ENCODE measurements at places on chromosomes 6 and 20. TPM values are rescaled to one million over a fixed set of nuclear protein-coding genes. Genes with fewer than 3 reads are reported as not detected.

GRCh38 chr6:85344996-85345395 is 104.9 kb upstream of the NT5E start:
- no peak for DNase-seq

The SEC23B gene
- 97.1 TPM for total RNA-seq

The NRN1 gene
- 1.00 TPM for total RNA-seq

DNA sequence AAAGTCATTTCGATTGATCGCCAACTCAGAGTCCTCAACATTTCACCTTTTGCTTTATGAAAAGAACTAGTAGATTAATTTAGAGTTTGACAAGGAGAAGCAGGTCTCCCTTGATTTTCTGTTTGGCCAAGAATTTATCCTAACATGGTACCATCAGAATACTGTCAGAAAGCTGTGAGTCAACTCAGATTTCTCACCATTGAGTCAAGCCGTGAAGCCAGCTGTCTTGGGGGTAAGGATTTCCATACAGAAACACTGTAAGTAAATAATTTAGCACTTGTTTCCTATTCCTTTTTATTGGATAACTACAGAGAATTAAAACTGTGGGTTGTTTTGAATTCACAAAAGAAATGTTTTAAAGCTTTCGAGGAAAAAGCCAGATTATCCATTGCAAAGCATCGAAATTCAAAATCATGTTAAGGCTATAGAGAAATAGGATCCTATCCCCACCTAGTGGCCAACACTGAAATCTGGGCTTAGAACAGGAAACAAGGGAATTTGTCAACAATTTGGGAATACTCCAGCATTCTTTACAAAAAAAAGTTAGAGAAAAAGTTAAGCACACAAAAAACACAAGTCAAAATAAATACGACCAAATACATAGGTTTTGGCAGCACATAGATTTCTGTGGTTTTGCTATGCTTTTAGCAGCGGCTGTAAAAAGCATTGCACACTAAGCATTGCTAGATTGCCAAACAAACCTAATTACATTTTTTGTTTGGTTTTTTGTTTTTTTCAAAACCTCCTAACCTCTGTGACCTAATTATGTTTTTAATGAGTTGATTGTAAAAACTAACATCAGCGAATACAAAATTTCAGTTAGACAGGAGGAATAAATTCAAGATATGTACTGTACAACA is 44.2 kb downstream of the COL11A2 start:
- no peak for DNase-seq

The DEFB129 gene
- total RNA-seq = not detected

The COQ3 gene
- total RNA-seq = 16.4 TPM

DNA sequence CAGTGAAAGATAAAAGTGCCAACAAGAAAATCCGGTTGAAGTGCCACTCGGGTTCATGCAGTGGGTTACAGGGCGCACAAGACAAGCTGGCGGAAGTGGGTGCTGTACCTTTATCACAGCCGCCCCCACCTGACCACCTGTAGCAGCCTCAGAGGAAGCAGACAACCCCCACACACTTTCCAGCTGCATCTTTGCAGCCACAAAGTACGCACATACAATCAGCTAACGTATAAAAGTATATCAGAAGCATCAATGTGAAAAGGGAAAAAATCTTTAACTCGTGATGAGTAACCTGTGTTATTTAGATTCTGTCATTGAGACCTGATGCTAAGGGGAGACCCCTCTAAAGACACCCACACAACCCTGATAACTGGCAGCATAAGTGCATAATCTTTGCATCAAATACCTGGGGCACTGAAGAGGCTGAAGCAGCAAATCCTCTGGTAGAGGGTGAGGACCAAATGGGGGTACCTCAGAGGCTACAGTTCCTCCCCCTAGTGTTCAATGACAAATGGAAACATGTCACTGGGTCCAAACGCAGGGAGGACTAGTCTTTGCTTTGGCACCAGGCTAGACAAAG is 22.1 kb downstream of the BACH2 start:
- peak; percentile 96 for DNase-seq

- no peak for DNase-seq
These were observed 439.6 kb downstream of the EPM2A start for GRCh38 chr6:145295746-145296145.

DNA sequence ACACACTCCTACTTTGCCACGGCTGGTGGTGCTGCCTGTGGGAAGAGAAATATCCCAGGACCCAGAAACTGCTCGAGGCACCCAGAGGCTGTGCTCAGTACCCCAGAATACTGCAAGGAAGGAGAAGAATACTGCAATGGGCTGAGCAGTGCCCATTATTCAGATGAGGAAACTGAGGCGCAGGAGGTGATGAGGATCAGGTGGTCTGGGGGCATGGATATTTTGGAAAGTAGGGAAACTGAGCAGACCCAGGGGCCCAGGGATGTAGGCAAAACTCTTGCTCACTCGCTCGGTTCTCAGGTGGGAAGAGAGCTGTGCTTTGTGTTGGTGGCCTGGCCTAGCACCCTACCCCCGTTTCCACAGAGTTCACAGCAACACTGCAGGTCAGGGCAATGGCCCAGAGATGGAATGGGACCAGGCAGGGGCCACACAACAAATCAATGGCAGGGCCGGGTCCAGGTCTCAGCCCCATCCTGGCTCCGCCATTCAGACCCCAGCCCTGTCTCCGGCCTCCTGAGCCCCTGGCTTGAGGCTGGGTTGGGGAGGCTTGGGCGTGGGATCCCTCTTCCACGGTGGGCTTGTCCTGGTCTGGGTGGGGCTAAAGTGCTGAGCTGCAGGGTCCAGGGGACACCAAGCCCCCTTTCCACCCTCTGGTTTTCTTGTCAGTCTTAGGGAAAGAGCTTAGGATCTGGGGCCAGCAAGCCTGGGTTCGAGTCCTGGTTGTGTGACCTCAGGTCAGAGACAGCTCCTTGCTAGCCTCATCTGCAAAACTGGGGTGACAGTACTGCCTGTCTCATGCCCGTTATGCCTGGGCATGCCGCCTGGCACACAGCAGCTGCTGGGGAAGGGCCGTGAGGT is 33.9 kb downstream of the SUN5 start:
- peak; percentile 8 for DNase-seq

- DNase-seq = no peak
These were observed 233.2 kb downstream of the LRFN2 start for GRCh38 chr6:40353967-40354452.

DNA sequence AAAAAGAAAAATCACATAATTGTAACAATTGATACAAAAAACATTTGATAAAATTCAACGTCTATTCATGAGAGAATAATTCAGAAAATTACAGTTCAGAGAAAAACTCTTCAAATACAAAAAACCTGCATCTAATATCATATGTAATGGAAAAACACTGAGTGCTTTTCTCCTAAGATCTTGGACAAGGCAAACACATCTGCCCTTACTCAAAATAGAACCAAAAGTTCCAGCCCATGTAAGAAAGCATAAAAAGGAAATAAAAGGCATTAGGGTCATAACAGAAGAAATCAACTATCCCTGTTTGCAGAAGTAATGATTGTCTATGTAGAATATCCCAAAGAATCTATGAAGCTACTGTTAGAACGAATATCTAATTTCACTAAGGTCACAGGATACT is 721.4 kb downstream of the RFPL4B start:
- DNase-seq = no peak

DNA sequence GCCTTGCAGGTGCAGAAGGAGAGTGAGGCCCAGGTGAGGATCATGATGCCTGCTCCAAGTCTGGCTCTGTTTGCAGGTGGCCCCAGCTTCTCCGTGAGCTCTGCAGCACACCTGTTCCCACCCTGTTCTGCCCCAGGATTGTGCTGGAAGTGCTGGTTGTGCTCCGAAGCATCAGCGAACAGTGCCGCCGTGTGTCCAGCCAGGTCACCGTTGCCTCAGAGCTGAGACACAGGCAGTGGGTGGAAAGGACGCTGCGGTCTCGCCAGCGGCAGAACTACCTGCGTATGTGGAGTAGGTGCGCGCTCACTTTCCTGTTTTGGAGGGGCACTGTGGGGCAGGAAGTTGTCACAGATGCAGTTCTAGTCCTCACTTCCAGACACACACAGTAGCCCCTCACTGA is 25.0 kb downstream of the ERMARD start:
- DNase-seq = no peak

The MDFI gene
- total RNA-seq = not detected

GRCh38 chr6:141726248-141726647 is 406.5 kb upstream of the GJE1 start:
- DNase-seq = no peak

The MUC21 gene
- total RNA-seq = not detected

The IL17F gene
- 119 TPM for total RNA-seq

DNA sequence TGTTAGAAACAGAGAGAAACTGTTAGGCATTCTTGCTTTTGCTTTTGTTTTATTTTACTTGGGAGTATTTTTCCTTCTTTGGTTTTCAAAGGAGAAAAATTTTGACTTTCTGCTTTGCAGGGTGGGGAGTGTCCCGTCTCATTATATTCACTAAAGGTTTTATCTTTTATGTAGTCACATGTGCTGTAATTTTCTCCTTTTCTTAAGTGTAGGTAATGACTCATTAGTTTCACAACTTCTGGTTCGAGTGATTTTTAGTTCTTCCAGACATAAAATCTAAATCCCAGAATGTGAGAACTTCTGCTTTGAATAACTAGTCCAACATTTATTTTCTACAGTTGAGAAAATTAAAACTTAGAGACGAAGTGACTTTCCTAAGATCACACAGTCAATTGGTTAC is 37.7 kb downstream of the ADGRF1 start:
- no peak for DNase-seq

GRCh38 chr6:116545651-116546050 is at the start of gene TRAPPC3L:
TSS of gene TRAPPC3L (minus strand) at chr6:116545684. CDS start at chr6:116545514, 170 bp downstream.
- DNase-seq = no peak

The ZBTB2 gene
- total RNA-seq = 15.6 TPM

DNA sequence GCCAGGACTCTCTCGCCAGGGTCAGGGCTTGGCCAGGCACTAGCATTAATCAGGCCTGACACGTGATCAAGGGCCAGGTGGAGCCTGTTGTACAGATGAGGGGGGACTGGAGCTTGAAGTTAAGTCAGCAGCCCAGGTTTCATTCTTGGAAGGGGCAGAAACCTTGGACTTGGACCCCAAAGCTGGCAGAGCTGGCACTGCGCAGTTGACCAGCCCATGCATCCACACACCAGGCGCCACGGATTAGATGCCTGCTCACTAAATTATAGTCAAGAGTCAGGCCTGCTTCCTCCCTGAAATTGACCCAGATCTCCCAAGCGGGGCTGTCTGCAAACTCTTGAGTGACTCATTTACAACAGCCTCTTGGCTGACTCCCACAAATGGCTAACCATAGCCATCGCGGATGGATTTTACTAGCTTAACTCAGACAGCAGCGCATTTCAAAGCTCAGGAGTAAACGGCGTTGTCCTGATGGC is 4.1 kb upstream of the TAF4 start:
- DNase-seq = no peak

The SCAF8 gene
- total RNA-seq = 30.1 TPM

All from activated CD4-positive, alpha-beta memory T cell treated with anti-CD3 and anti-CD28 coated beads for 36 hours (primary cell).